Muscle of leg (tissue), 16 donors: ENCODE measurements at places on chromosomes 4 and X.
A peak's percentile ranks its signal among the peaks of the same experiment; 100 is the strongest.

DNA sequence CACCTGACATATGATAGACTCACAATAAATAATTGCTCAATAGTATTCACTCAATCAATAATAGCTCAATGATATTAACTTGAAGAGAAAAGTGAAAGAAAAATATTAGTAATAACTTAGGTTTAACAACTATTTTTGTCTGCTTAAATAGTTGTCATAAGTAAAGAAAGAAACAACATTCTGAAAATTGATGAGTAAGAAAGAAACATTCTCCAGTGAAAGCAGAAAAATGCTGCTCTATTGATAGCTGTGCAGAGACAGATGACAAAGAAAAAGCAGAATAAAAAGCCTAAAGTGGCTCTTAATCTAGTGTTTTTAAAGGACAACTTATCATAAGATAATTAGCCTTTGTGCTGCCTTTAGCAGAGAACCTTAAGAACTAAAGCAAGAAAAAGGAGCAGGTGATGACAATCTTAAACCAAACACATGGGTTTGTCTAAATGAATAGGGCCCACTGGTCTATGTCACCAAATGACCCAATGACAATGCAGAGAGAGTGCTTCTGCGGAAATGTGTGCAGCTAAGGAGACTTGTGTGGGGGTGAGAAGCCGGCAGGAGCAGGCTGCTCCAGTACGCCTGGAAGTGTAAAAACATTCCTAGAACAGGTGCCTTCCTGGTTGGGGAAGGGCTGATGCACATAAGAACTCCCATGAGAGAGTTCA, 13.2 kb downstream of the HS3ST1 start:
- DNase-seq = no peak

- peak; percentile 70 for DNase-seq
These were observed 3.4 kb downstream of the WFS1 start for GRCh38 chr4:6272863-6273660.

- no peak for DNase-seq
These were observed 393.6 kb downstream of the GPAT3 start for GRCh38 chr4:83929550-83929949.

DNA sequence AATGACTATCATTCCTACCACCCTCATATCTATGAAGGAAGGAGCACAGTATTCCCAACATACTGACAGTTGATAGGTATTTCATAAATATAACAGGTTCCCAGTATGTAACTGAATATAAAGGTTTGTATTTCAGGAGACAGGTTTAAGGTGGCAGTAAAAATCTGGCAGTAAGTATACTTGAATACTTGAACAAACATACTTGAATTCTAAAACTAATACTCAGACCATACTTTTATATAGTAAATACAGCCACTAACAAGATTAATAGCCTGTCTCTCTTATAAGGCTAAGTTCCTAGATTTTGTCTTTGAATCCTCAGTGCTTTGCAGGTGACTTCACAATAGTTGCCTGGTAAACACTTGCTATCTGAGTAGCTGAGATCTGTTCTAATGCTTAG, 37.8 kb downstream of the GABRA4 start:
- no peak for DNase-seq

DNA sequence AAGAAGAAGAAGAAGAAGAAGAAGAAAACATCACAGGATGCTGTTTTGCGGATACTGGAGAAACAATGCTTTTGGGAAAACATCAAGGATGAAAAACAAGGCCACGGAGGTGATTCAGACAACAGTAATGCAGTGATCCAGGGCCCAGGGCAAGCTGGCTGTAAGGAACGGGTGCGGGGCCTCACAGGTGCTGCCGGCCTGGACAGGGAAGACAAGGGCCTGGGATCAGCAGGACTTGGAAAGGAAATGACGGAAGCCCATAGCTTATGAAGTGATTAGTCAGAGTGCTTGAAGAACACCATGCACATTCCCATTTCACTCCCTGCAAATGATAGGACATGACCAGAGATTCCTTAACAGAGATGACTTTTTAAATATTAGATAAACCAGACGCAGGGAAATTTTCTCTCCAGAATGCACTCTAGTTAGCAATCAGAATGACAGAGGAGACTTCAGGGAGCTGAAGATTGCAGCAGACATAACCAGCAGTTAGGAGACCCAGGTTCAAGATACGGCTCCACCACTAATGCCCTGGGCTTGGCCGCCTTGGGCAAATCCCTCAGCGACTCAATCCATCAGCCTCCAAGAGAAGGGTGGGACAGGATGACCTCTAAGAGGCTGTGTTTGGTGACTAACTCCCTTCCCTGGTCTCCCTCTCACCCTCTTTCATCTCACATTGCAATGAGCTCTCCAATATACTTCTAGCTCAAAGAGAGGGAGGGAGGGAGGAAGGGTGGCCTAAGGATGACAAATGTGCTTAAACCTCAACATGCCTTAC, 54.1 kb downstream of the APBB2 start:
- DNase-seq = peak; percentile 27

DNA sequence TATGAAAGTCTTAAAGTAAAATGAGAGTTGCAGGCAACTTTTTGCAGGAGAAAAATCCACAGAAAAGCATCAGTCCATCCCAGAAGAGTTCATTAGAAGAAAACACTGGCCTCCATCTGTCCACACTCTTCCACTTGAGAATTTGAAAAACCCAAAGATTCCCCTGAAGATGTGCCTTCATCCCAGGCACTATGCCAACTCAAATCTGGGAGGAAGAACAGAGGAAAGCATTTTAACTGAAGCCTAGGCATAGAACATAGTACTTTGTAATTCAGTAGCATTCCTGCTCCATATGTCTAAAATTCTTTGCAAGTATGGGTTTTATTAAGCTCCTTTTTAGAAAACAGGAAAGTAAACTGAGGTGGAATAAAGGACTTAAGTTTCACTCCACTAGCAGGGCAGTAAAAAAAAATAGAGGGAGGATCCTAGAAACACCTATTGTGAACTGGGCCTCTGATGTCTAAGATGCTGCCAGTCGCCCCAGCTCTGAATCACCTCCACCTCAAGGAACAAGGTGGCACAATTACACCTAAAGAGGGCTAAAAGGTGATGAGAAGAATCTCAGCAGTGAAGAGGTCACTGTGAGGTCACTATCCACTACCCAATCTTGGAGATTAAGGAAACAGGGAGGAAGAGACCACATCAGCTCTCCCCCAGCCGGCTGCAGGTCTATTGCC, 141.9 kb upstream of the FAM241A start:
- DNase-seq = no peak

GRCh38 chr4:118918388-118918787, 29.7 kb downstream of the SYNPO2 start:
- DNase-seq = peak; percentile 66

DNA sequence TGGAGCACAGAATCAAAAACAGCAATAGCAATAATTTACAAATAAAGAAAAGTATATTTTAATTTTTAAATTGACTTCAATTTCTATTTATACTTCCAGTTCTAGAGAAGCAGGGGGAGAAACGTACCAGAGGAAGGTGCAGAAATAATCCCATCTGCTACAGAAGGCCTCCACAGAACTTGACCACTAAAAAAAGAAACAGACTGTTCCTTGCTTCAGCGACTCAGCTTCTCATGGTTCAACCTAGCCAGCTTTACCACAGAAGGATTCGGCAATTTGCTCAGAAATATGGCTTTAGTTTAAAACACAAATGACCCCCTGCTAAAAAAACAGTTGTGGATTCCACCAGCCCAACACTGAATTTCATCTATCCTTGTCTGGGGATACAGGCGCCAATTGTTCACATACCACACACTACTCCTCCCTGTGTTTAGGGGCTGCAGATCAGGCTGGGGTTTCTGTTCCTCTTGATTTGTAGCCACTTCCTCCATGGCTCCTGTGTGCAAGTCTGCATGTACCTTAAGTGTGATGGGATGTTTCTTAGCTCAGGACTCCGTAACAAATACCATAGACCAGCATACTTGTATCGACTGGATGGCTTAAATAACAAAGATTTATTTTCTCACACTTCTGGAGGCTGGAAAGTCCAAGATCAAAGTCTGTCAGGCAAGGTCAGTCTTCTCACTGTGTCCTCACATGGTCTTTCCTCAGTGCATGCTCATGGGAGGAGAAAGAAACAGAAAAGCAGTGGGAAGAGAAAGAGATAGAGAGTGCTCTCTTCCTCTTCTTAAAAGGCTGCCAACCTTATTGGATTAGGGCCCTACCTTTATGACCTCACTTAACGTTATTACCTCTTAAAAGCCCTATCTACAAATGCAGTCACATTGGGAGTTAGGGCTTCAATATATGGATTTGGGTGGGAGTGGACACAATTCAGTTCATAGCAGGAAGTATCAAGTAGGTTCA, 79.1 kb downstream of the AMOT start:
- DNase-seq = peak; percentile 5

- no peak for DNase-seq
These were observed 97.0 kb upstream of the STOX2 start for GRCh38 chr4:183808097-183808456.

DNA sequence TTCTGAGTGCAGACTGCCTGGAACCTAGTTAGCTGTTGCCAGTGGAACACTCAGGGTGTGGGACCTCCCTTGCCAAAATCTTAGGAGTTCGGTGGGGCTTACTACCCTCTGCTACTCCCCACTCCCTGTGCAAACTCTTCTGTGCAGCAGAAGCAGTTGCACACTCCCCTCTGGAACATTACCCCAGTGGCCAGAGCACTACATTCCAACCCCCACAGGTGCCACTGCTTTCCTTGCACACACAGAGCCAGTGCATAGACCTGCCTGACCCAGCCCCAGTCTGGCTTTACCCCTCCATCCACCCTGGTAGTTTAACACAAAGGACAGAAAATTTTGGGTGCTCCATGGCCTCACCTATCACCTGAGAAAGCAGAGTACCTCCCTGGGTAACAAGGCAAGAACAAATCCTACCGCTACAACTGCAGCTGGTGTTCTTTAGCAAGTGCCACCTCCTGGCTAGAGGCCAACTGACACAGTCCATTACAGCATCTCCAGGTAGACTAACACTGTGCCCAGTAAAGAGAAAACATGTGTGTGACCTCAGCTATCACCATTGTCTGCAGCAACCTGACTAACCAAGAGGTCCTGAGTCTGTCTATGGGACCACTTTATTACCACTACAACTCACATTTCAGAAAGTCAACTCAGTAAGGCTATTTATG, 11.5 kb upstream of the RASSF6 start:
- DNase-seq = no peak

DNA sequence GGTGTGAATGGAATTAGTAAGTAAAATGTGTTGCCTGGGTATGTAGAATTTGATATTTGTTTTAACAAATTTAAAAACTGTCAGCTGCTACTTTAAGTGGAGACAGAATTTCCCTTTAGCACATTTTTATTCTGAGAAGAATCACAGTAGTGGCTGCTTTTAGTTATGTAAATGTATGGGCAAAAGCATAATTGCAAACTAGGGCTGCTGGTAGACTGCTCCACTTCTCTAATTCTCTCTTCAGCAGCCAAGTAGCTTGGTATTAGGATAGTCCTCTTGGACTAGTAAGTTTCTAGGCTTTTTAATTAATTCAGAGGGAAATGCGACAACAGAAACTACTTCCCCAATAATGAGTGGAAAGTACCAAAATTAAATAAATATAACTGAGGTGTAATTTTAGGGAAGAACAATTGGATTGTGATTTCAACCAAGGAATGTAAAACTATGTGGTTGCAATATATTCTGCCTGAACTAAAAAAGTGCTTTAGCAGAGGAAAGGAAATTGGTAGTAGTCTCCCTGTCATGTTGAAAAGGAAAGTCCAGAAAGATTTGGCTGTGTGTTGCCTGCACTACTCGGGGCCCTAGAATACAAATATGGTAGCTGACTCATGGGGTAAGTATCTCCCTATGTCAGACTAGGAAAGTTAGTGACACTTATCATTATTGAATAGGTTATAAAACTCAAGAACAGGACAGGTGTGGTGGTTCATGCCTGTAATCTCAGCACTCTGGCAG, 9.2 kb upstream of the EIF4E start:
- no peak for DNase-seq

DNA sequence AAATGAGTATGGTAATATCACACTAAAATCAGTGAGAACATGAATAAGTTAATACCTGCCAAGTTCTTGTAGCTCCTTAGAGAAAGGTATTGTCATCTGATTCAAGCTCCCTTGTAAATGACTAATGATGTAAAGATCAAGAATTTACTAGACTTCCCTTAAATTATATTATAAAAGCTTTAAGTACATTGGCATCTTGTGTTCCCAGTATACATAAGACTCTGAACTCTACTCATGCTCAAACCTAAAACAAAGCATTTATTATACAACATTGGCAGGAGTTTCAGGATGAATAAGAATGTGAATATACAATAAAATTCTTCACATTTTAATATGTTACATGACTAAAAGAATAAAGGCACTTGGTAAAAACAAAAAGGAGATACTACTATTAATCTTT, 126.8 kb upstream of the UNC5C start:
- DNase-seq = no peak

- no peak for DNase-seq
These were observed 42.1 kb downstream of the WDFY3 start for GRCh38 chr4:84924434-84924833.

DNA sequence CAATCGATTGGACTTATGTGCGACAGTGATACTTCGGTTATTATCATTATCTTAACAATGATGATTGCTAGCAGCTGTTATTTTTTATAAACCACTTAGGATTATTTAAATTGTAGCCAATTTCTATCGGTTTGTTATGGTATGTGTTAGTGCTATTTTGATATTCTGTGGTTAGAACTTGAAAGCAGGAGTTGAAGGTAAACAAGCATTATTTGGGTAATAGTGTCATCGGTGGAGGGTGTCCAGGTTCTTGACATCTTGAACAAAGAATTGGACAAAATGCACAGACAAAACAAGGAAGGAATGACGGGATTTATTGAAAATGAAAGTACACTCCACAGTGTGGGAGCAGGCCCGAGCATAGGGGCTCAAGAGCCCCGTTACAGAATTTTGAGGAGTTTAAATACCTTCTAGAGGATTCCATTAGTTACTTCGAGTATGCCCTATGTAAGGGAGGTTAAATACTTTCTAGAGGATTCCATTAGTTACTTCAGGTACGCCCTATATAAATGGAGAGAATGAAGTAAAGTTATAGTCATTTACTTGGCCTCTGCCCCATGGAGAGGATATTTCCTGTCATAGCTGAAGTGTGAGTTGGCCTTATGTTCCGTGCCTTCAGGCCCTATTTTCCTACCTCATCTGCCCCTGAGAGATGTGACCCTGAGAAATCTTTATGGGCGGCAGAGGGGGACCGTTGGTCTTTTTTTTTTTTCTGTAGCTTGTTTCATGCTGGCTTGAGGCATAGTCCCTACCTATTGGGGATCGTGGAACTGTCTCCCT, 13.1 kb downstream of the MOB1B start:
- DNase-seq = no peak

- no peak for DNase-seq
These were observed 131.9 kb downstream of the REELD1 start for GRCh38 chr4:146346276-146346675.

DNA sequence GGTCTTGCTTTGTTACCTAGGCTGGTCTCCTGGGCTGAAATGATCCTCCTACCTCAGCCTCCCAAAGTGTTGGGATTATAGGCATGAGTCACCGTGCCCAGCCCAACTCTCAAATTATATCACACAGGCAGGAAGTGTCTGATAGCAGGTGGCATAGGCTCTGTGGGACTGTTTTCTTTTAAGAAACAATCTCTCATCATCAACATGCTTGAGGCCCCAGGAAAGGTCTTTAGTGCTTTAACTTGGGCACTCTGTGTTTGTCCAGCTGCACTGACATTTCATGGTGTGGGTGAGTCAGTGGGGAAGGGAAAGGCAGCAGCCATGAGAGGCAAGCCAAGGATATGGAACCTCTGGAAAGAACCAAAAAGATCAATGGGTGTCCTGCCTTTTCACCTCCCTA, 88.1 kb upstream of the TSPAN5 start:
- DNase-seq = no peak
